ENCODE measurements at places on chromosomes 16 and 17.

DNA sequence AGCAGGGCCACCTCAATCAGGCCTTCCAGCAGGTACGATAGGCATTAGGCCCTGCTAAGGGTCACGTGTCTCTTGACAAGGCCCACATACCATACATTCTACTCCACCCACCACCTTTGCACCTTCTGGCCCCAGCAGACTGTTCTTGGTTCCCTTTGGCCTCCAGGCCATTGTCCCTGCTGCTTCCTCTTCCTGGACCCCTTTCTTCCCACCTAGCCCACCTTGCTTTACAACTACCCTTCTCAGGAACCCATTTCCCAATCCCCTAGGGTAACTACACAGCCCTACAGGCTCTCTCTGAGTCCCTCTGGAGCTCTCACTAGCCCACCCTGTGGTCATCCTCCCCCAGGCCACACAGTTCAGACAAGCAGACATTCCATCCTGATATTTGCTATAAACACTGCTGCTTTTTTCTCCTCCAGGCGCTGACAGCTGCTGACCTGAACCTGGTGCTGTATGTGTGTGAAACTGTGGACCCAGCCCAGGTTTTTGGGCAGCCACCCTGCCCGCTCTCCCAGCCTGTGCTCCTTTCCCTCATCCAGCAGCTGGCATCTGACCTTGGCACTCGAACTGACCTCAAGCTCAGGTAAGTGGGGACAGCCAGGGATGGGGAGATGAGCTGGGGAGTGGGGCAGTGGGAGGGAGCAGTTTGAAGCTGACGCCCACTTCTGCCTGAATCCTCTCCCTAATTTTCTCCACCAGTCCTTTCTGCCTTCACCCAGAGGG is 1.4 kb upstream of the NRN1L start:
- DNase-seq, result no peak

DNA sequence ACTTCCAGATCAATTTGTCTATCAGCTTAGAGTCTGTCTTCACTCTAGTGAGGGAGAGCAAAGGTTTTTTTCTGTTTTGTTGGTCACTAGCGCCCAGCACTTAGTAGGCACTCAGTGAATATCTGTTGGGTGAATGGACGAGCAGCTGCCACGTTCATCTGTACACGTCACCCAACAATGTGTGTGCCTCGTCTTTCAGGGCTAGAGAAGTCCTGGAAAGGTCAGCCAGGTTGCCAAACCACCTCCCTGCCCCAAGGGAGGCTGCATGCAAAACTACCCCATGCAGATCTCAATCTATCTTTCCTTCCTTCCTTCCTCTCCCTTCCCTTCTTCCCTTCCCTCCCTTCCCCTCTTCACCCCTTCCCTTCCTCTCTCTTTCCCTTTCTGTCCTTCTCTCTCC is 340.9 kb downstream of the SOX9 start:
- no peak for DNase-seq

DNA sequence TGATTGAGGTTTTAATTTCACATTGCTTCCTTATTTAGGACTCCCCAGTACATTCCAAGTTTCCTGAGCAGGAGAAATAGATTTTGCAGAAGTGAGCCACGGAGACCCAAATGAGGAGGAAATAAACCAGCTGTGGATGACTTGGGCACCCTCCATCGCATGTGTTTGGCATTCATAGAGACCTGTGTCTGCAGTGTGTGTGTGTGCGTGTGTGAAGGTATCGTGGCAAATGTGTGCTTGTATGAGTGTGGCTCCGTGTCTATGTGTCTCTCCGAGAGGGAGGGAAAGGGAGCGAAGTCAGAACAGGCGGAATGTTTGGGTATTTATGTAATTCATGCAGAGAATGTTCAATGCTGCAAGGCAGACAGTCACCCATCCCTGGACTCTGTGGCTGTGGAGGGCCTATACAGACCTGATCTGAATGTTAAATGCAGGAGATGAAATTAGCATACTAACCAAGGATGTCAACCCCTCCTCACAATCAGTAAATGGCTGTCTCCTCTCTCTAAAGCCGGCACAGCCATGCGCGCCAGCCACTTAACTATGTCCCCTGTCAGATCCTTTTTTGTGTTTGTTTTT is 186.0 kb upstream of the ZFHX3 start:
- DNase-seq, result no peak

DNA sequence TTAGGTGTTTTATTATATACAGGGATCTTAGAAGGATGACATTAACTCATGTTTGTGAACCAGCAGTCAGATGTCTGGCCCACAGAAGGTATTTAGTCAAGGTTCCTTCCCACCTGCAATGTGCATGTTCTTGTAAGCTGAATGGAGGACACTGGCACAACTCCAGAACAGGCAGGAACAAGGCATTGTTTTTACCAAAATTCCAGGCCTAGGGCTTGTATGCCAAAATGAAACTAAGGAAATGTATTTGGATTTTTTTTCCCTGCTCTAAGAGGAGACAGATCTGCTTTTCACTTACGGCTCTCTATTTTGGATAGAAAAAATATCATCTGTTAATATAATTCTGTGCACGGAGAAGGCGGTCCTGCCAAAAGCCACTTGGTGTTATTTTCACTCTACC is 312.5 kb downstream of the GRIN2A start:
- DNase-seq, result no peak

GRCh38 chr16:22710326-22710725 is 103.6 kb upstream of the HS3ST2 start:
- no peak for DNase-seq

DNA sequence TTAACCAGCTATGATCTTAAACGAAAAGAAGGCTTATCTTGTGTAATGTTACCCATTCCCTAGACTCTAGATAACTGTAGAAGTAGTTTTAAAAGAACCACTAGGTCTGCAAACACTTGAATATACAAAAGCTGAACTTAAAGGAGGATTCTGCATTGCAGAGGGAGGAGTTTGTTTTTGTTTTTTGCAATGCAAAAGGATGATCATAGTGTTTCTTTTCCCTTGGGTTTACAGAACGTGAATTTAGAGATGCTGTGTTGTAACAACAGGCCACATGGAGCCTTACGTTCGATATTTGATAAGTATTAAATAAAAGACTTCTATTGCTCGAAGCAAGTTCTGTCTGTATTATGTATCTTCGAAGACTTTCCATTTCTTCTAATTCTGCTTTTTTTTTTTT is 77.6 kb downstream of the CHD9 start:
- DNase-seq, result no peak

GRCh38 chr17:57391857-57392471 is 135.6 kb downstream of the MSI2 start:
- DNase-seq, result no peak

- DNase-seq, result no peak
These were observed 743 bp downstream of the SHCBP1 start for GRCh38 chr16:46620266-46621005.

DNA sequence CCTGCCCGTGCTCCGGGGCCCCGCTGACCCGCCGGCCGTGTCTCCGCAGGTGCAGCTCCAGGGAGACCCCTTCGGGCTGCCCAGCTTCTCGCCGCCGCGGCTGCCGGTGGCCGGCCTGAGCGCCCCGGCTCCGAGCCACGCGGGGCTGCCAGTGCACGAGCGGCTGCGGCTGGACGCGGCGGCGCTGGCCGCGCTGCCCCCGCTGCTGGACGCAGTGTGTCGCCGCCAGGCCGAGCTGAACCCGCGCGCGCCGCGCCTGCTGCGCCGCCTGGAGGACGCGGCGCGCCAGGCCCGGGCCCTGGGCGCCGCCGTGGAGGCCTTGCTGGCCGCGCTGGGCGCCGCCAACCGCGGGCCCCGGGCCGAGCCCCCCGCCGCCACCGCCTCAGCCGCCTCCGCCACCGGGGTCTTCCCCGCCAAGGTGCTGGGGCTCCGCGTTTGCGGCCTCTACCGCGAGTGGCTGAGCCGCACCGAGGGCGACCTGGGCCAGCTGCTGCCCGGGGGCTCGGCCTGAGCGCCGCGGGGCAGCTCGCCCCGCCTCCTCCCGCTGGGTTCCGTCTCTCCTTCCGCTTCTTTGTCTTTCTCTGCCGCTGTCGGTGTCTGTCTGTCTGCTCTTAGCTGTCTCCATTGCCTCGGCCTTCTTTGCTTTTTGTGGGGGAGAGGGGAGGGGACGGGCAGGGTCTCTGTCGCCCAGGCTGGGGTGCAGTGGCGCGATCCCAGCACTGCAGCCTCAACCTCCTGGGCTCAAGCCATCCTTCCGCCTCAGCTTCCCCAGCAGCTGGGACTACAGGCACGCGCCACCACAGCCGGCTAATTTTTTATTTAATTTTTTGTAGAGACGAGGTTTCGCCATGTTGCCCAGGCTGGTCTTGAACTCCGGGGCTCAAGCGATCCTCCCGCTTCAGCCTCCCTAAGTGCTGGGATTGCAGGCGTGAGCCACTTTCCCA is 5.9 kb downstream of the CTF1 start:
- no peak for DNase-seq

DNA sequence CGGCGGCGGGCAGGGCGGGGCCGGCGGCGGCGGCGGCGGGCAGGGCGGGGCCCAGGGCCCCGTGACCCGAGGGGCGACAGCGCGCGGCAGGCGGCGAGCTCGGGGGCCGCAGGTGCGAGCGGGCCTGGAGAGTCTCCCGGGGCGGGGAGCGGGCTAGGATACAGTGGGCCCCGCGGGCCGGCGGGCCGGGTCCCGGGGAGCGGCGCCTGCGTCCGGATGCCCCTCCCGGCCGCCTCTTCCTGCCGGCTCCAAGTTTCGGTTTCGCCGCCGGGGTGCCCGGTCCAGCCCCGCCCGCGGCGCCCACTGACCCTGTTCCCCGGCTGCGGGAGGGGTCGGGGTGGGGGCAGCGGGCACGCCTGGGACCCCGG is at the start of gene RNF213:
Gene RNF213 (plus strand): TSS at position 62 of the 368 bp plus-strand sequence. CDS start 2,830 bp downstream, outside the sequence.
- no peak for DNase-seq
